ENCODE measurements at places on chromosomes 2 and 18.

GRCh38 chr2:175282300-175282699 is 100.8 kb upstream of the ATP5MC3 start:
- no peak for DNase-seq

GRCh38 chr2:141105763-141106162 is 1025.1 kb downstream of the LRP1B start:
- DNase-seq = no peak

- DNase-seq = no peak
Measured at GRCh38 chr2:9990736-9991135, 39.2 kb downstream of the GRHL1 start.

- no peak for DNase-seq
Measured at GRCh38 chr18:58473071-58473470, 155.8 kb downstream of the ALPK2 start.

DNA sequence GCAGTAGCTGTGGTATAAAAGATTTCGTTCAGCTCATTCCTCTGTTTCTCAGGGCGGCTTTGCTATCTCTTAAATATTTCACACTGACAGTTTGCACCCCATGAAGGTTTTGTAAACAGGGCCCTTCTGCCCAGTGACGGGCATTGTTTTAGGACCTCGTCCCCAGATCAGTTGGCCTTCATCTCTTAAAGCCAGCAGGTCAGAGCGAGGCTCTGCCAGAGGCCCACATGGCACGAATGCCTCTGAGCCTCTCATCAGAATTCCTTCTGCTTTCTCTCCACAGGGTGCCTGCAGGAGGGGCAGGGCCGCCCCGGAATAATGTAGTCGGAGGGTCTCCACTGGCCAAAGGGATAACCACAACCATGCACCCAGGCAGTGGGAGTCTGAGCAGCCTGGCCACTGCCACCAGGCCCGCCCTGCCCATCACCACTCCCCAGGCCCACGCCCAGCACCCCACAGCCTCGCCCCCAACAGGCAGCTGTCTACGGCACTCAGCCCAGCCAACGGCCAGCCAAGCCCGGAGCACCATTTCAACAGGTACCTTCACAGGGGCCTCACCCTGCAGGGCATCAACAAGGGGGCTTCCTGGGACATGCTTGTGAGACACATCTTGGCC is 177.0 kb downstream of the SEPTIN10 start:
- no peak for DNase-seq

DNA sequence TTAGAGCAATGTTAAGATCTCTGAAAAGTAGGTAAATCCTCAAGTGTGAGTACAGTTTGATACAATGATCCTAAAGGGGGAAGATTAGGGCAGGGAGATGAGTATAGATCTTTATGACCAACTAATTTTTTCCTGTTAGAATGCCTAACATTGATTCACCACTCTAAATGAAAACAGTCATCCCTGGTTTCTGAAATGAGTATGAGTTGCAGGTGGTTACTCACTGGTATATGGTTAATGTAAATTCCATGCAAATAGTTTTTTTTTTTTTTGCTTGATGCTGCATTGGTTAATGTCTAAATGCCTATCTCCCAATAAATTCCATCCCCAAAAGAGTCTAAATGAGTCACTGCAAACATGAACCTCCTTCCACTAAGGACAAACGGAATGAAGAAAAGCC is 55.0 kb upstream of the SERPINB2 start:
- DNase-seq = no peak

- DNase-seq = no peak
Measured at GRCh38 chr2:204336153-204336744, 209.0 kb upstream of the PARD3B start.

GRCh38 chr18:60377778-60378469 is 5.3 kb upstream of the MC4R start:
- DNase-seq = no peak

DNA sequence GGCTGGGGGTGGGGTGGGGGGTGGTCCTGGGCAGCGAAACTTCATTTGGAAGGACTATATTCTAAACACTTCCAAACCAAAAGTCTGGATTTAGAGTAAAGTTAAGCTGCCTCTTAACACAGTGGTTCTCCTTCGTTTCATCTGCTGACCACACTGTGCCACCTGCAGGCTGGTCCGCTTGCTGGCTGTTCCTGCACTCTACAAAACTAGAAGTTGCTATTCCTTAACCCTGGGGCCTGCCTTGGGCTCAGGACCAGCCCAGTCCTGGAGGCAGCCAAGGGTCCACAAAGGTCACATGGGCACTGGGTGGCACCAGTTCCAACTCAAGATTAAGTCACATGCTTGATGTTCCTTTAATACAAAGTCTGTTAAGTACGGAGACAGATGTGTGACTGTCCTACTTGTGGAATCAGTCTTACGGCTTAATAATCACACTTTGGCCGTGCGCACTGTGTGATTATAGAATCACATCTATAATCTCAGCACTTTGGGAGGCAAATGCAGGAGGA is 195.4 kb downstream of the FAM210A start:
- no peak for DNase-seq

DNA sequence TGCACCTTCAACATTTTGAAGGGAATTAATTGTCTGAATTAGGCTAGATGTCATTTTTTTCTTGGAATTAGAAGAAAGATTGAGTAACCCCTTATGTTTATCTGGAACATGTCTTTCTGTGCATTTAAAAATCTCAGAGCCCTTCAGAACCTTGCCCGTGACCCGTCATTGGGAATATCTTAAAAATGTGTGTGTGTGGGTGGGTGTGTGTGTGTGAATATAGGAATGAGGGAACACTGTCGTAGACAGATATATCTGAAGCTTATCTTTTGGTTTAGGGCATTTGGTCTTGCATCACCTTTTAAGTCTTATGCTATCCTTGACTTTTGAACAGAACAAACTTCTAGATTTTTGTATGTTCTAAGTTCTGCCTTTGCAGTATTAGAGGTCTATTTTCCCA is 13.5 kb upstream of the IL1RL1 start:
- DNase-seq = no peak

DNA sequence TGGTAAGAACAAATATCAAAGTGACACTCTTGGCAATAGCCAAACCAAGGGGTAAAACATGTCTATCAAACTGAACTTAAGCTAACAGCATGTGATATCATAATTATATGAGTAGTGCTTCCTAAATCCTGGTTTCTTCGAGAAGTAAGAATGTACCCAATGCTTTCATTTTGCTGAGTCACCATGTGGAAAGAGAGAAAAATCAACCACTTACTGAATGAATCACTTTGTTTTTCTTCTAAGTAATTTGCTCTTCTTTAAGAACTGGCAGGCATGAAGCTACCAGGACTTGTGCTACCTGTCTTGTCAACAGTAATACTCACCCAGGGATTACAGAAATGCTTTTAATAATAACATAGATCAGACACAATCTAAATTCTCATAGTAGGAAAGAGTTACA is 19.0 kb upstream of the DUSP19 start:
- no peak for DNase-seq

GRCh38 chr2:204365811-204366210 is 179.5 kb upstream of the PARD3B start:
- DNase-seq = no peak

GRCh38 chr18:25305584-25305983 is 46.4 kb downstream of the ZNF521 start:
- DNase-seq = no peak

- no peak for DNase-seq
Measured at GRCh38 chr2:127418300-127419111, at the start of gene PROC. Gene PROC (plus strand): TSS chr2:127418427. CDS start chr2:127419943, 1,516 bp downstream.

GRCh38 chr18:12049978-12050811 is 43.4 kb upstream of the ANKRD62 start:
- DNase-seq = no peak

- no peak for DNase-seq
Measured at GRCh38 chr18:62811674-62812073, 96.3 kb downstream of the PHLPP1 start.

DNA sequence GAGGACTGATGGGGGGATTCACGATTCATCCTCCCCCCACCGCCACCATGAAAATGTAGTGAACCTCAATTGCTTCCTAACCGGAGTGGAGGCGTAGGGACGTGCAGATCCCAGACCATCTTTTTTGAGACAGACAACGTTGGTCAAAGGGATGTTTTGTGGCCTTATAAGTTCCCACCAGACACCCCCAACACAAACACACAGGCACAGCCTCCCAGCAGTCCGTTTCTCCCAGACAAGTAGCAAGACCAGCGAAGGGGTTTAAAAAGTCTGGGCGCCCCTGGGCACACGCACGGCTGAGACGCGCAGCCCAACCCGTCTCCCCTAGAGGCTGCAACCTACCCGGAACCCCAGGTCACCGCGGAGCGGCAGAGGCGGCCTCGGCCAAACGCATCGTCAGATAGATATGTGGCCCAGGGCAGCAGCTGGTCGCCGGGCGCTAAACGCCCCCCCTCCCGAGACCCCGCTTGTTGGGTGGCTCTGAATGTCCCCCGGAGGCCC is 1.3 kb downstream of the GBX2 start:
- DNase-seq = no peak

DNA sequence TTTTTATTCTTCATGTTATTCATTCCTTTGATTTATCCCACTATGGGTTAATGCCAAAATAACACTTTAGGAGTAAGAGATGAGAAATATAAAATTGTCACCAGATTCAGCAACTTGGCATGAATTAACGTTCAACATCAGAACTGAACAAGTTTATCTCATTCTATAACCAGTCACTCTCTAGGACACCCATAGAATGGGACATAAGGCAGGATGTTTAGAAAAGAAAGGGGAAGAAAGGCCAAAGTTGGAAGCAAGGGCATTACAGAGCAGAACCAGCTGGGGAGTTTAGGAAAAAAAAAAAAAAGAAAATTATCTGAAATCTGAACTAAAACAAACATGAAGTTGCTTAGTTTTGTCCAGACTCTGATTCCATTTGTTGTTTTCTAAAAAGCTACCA is 211.0 kb downstream of the PMAIP1 start:
- no peak for DNase-seq

GRCh38 chr18:30522288-30522929 is 520.1 kb downstream of the DSC3 start:
- no peak for DNase-seq

GRCh38 chr2:10285556-10286198 is 17.0 kb upstream of the HPCAL1 start:
- no peak for DNase-seq

DNA sequence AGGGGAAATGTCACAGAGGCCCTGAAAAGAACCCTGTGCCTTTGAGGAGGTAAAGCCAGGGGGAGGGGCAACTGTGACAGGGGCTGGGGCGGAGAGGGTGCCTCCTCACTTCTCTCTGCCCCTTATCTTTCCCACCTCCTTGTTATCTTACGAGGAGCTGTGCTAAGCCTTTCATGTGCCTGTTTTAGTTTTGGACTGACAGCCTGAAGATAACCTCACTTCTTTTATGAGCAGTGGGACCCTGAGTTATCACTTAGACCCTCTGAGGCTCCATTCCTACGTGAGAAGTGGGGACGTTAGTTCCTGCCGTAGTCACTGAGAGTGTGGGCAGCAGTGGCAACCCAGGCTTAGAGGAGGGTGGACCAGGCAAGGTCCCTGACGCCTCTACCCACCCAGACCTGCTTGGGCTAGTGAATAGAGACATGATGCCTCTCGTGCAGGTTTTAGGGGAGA is 39.5 kb upstream of the LBH start:
- no peak for DNase-seq

- no peak for DNase-seq
Measured at GRCh38 chr2:60526623-60527022, 26.8 kb downstream of the BCL11A start.

DNA sequence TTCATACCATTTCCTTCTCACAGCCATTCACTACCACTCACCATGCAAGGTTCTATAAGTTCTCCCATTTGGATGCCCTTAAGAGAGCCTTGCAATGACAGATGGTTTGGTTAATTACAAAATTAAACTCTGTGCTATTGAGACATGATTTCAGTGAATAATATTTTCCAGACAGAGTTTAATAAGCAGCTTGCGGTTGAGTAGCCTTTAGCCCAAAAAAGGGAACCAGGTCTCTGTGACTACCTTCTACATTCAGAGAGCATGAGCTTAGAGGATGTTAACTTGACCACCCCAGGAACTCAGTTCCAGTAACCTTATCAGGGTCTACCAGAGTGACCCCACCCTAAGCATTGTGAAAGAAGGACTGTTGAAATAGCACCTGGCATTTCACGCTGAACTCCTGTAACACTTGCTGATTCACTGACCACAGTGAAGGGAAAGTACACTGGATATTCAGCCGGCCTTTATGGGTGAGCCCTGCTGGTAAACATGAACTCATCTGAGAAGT is 1173.1 kb upstream of the ZEB2 start:
- no peak for DNase-seq

DNA sequence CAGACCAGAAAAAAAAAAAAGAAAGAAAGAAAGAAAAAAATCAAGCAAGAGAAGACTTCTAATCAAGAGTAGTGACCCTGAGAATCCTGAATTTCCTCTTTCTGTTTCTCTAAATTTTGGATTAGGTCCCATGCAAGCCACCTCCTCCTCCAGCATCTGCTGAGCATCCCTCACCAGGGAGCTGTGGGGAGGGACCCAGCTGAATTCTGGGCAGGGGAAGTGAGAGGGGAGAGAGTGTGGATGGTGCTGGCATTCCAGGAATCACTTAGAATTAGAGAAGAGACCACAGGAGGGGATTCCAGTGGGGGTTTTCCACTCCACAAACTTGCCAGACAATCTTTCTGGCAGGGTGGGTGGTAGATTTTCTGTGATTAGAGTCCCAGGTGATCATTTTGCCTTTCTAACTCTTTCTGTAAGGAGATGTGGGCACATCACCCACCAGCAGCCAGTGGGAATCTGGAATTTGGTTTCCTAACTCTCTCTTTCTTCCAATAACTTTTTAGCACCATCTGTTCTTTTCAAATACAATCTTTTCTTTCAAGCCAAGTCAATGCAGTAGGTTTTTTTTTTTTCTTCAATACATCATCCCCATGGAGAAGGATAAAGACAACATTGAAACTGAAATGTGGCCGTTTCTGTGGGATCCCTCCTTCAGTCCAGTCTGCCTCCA is 279.2 kb downstream of the CLIP4 start:
- DNase-seq = no peak

- DNase-seq = no peak
Measured at GRCh38 chr18:41004324-41004723, 950.7 kb upstream of the PIK3C3 start.

GRCh38 chr18:48428475-48429177 is 19.4 kb upstream of the ZBTB7C start:
- no peak for DNase-seq

- no peak for DNase-seq
Measured at GRCh38 chr2:160876765-160877164, 283.5 kb upstream of the TANK start.

GRCh38 chr2:190344276-190344827 is 963 bp downstream of the INPP1 start:
- no peak for DNase-seq

GRCh38 chr2:11303290-11304013 is 41.0 kb downstream of the ROCK2 start:
- DNase-seq = no peak

- DNase-seq = no peak
Measured at GRCh38 chr2:121408641-121409040, 122.0 kb upstream of the RNU4ATAC start.

- no peak for DNase-seq
Measured at GRCh38 chr2:62343206-62343605, 147.3 kb downstream of the B3GNT2 start.
